ENCODE measurements at places on chromosomes 13 and 19. TPM values are rescaled to one million over a fixed set of nuclear protein-coding genes. Genes with fewer than 3 reads are reported as not detected.

Gene ZNF534
- total RNA-seq: not detected

Gene OXGR1
- not detected for total RNA-seq

Gene ZNF677
- 10.5 TPM for total RNA-seq

Gene LSR
- 41.1 TPM for total RNA-seq

Gene PDE4A
- 36.8 TPM for total RNA-seq

Gene PDX1
- not detected for total RNA-seq

Gene POP4
- 65.3 TPM for total RNA-seq

Gene CEBPA
- 1.0 TPM for total RNA-seq

Gene NKG7
- 261 TPM for total RNA-seq

All from activated T-cell treated with anti-CD3 and anti-CD28 coated beads, Interleukin-2, amount 50 U/mL, for 72 hours (primary cell).